Dorsolateral prefrontal cortex (tissue), 122 donors: ENCODE measurements at places on chromosomes 11 and 22.

- no peak for DNase-seq
Measured at GRCh38 chr11:9133956-9134355, 42.6 kb upstream of the SCUBE2 start.

- DNase-seq, result no peak
Measured at GRCh38 chr11:77253690-77254089, 47.8 kb downstream of the GDPD4 start.

- no peak for DNase-seq
Measured at GRCh38 chr22:45645150-45645525, 26.5 kb upstream of the ATXN10 start.

- no peak for DNase-seq
Measured at GRCh38 chr11:9103542-9104276, 12.3 kb upstream of the SCUBE2 start.
